ENCODE measurements at places on chromosomes 3 and 15.
A peak's percentile ranks its signal among the peaks of the same experiment; 100 is the strongest.

GRCh38 chr3:152376351-152377183 lies 107.8 kb downstream of the MBNL1 start:
- no peak for DNase-seq

DNA sequence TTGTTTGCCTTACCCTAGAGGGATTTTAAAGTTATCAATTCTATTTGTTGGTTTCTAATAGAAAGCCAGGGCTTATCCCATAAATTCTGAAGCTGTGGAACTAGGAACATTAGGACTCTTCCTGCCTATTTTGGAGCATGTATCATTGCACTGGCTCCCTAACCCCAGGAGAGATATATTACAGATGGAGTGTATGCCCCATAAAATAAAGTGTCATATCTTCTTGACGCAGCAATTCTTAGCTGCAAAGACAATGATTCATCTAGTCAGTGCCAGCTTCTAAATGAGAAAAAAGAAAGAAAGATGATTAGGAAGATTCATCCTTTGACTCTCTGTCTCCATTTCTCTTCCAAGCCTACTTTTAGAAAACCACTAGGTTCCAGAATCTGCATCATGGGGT lies 74.8 kb upstream of the MAGI1 start:
- no peak for DNase-seq

GRCh38 chr3:127261925-127262324 lies 25.9 kb downstream of the PRR20G start:
- no peak for DNase-seq

GRCh38 chr3:144585953-144586352 lies 614.3 kb downstream of the DIPK2A start:
- no peak for DNase-seq

DNA sequence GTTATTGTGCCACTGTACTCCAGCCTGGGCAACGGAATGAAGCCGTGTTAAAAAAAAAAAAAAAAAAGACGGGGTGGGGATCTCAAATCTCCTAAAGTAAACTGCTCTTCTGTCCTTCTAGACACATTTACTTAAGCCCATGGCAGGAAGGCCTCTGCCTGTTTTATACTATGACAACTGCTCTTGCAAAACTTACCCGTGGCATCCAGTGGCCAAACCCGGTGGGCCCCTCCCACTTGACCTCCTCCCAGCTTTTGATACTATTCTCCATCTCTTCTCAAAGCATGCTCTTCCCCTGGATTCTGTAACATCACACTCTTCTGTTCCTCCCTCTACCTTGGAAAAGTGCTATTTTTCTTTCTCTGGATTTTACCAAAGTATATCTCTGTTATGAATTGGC lies 112.2 kb downstream of the RFTN1 start:
- DNase-seq = no peak

- DNase-seq = no peak
Observed at GRCh38 chr15:65971741-65971995, 102.4 kb downstream of the RAB11A start.

GRCh38 chr3:29587340-29587739 lies 306.5 kb downstream of the RBMS3 start:
- DNase-seq = no peak

DNA sequence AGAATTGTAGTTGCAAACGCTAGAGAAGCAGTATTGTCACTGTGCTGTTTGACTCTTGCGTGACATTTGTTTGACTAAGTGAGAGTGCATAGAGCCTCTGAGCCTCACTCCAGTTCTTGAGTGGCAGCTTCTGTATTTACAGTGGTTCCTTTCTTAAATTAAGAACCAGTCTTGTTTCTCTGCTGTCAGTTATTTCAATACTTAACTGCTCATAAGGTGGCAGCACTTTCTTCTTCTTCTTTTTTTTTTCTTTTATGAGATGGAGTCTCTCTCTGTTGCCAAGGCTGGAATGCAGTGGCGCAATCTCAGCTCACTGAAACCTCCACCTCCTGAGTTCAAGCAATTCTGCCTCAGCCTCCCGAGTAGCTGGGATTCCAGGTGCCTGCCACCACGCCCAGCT lies 372.1 kb downstream of the LPP start:
- DNase-seq = no peak

GRCh38 chr3:14216257-14217048 lies 37.8 kb downstream of the LSM3 start:
- peak; percentile 54 for DNase-seq

GRCh38 chr3:195080571-195081151 lies 190.3 kb downstream of the XXYLT1 start:
- DNase-seq = no peak

DNA sequence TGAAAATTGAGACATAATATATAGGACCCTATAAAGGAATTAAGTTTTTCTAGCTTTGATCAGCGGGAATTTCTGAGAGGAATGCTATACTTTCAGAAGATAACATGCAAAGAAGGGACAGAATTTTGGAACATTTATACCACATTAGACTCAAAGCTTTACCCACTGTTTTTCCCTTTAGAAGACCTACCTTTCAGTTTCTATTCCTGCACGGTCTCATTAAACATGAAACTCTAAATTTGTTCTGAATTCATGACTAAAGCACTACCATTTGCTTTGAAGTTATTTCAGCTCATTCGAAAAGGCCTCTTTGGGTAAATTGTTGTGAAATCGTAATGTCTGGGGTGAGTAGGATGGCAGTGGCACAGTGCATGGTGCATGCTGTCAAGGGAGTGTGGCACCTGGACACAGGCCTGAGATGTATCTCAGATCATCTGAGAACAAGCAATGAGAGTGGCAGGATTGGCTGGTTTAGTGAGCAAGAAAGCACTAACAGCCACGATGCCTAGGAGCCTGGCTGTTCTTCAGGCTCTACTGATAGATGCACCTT lies 42.5 kb downstream of the CHCHD4 start:
- peak; percentile 6 for DNase-seq

- DNase-seq = no peak
Observed at GRCh38 chr3:24520101-24520495, 25.4 kb upstream of the THRB start.

DNA sequence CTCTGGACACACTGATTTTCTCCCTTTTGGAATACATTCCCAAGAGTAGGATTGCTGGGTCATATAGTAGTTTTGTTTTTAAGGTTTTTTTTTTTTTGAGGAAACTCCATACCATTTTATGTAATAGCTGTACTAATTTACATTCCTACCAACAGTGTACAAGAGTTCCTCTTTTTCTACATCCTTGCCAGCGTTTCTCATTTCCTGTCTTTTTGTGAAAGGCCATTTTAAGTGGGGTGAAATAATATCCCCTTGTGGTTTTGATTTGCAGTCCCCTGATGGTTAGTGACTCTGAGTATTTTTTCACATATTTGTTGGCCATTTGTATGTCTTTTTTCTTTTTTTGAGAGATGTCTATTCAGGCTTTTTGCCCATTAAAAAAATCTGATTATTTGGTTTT lies 1205.5 kb downstream of the ROBO1 start:
- no peak for DNase-seq

- DNase-seq = no peak
Observed at GRCh38 chr15:44779761-44780160, 43.4 kb downstream of the TRIM69 start.

GRCh38 chr3:139225548-139225947 lies 118.3 kb upstream of the MRPS22 start:
- DNase-seq = no peak

DNA sequence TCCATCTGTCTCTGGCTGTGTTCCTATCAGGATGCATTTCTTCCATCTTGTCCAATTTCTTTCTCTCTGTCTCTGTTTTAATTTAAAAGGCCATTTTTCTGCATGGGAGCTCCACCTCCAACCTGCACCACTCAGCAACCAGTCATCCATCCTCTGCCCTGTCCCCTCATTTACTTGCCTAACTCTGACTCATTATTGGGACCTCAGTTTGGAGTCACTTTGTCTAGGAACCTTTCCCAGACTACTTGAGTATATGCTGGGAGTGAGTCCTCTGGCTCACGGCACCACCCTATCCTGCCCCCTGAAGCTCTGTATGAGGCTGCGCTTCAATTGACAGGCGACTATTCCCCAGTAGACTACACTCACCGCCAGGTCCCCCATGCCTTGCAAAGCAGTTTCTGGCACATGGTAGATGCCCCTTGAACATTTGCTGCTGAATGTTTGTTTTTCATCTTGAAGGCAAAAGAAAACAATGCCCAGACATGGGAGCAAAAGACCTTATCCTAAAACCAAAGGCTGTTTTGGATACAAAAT lies 513.3 kb upstream of the CFAP20DC start:
- DNase-seq = no peak

GRCh38 chr15:96766366-96766765 lies 435.9 kb downstream of the NR2F2 start:
- no peak for DNase-seq

DNA sequence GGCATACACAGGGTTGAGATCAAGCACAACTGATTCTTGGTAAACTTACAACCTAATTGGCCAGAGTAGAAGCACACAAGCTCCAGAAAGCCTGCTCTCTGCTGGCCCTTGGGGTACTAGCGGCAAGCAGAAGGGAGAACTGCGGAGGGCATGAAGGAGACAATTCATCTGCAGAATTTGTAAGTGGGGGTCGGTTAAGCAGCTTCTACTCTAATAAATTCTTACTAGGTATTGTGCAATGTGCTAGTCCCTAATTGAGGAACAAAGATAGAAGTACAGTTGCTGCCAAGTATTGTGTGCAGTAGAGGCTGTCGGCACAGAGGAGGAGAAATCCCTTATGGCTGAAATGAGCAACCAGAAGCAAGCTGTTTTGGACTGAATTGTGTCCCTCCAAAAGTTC lies 91.2 kb upstream of the VEPH1 start:
- DNase-seq = no peak

GRCh38 chr3:159910991-159911663 lies 77.5 kb upstream of the IL12A start:
- DNase-seq = no peak

- DNase-seq = no peak
Observed at GRCh38 chr15:37698679-37699078, 235.8 kb upstream of the TMCO5A start.

GRCh38 chr15:99963096-99963825 lies 230.0 kb upstream of the LYSMD4 start:
- no peak for DNase-seq

- DNase-seq = no peak
Observed at GRCh38 chr15:39497759-39498565, 82.9 kb upstream of the THBS1 start.

DNA sequence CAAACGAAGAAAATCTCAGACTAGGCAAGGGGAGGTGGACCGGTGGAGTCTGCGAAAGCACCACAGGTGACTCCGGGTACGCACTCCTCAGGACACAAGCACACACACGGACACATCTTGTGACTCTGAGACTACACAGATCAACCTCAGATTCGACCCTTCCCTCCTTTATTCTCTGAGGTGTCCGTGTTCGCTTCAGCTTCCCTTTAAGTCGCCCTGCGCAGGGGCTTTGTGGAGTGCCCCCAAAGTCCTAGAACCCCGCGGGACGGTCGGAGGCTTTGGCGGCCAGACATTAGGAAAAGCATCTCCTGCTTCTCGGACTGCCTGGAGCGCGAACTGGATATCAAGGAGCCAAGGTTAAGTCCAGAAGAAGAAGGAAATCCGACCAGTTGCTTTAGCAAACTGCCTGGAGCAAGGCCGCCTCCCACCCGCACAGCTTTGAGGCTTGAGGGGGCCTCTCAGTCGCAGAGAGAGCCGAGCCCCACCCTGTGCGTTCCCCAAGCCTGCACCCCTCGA lies 730 bp downstream of the DGKG start:
- DNase-seq = no peak

- DNase-seq = no peak
Observed at GRCh38 chr15:70248116-70249025, 150.7 kb upstream of the TLE3 start.

DNA sequence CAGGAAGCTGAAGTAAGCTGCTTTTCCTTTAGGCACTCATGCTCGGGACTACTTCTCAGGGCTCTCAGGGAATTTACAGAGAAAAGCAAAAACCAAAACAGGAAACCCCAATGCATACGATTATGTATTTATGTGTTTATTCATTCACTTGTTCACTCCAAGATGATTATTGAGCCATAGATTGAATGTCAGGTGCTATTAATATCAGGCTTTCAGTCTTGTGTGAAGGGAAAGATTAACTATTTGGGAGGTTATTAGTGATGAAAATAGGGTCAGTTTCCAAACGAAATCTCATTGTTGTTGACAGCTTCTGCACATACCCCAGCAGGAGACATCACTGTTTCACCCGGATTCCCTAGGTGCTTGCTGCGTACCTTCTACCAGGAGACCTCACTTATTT lies 135.8 kb downstream of the NEK11 start:
- DNase-seq = no peak

GRCh38 chr3:111299192-111299615 lies 227.6 kb downstream of the NECTIN3 start:
- DNase-seq = no peak

DNA sequence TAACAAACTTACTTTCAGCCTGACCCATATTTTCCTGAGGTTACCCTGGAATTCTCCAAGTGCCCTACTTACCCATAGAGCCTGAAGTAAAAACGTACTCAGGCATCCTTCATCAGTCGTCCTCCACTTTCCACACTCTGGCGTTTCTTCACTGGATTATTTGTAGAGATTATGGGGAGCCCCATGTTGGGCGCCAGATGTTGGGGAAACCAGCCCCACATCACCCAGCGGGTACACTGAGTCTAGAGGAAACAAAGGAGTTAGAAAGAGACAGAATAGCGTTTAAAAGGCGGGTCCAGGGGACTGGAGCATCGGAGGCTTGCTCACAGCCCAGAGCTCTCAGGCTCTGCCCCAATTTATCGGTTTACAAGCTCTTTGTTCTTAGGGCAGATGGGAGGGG lies 9.7 kb upstream of the SLC28A2 start:
- DNase-seq = no peak

DNA sequence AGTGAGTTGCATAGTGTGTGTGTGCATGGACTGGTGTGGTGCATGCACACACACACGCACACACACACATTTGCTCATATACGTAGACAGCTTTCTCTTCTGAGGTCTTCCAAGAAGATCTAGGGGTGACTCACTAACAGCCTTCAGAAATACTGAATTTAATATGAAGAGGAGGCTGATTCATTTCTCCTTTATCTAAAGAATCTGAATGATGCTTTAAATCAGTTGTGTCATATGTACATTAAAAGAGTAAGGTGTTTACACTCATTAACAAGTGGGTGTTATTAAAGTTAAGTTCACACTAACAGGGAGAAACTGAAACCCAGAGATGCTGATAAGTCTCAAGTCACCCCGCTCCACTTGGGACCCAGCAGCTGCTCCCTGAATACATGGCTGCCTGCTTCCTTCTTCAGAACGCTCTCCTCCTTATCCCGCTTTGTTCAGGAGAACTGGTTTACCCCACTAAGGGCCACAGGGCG lies 22.0 kb downstream of the TMPRSS7 start:
- DNase-seq = no peak

DNA sequence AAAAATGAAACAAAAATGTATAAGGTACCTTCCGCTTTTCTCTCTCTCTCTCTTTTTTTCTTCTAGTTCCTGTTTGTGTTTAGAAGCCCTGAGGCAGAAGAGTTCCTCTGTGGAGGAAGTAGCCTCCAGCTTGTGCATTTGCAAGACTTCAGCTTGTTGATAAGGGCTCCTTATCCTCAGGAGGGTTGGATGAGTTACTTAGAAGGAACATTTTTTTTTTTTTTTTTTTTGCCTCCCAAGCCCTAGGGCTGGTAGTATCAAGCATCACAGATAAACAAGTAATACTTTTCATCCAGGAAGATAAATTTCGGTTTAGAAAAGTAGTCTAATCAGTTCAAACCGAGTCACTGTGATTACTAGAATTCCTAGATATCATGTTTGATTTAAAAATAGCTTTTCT lies 91.0 kb upstream of the CBLB start:
- no peak for DNase-seq

GRCh38 chr3:177333533-177334520 lies 136.5 kb upstream of the TBL1XR1 start:
- DNase-seq = no peak
